Glutamatergic neuron (in vitro differentiated cells): ENCODE measurements at places on chromosomes 2 and 18. TPM values are rescaled to one million over a fixed set of nuclear protein-coding genes. Genes with fewer than 3 reads are reported as not detected.

GRCh38 chr2:229273006-229273722 is 2.1 kb upstream of the PID1 start:
- no peak for DNase-seq
- no peak overlapping the region for H3K4me3 ChIP-seq
- no peak overlapping the region for H3K27ac ChIP-seq

The SP110 gene
- 1.3 TPM for total RNA-seq

DNA sequence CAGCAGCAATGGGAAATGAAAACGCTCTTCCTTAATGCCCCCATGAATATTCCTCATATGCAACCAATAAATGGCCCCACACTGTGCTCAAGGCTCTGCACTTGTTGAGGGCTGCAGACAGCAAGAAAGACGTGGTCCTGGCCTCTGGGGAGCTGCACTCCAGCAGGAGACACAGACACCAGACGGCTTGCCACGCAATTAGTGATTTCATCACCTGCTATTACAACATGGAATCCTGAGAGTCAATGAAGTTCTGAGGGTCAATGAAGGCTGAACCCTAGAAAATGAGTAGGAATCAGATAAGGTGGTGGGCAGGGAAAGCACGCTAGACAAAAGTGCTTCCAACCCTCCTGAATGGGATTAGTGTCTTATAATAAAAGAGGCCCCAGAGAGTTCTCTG is 18.9 kb downstream of the CREG2 start:
- peaks cover 5% of the 10 kb centered on the region for H3K27me3 ChIP-seq
- H3K27ac ChIP-seq = peak overlapping the region; percentile 3
- no peak for DNase-seq
- H3K4me1 ChIP-seq = no peaks in the 10 kb centered on the region
- H3K4me3 ChIP-seq = no peak overlapping the region

The SMYD5 gene
- 17.0 TPM for total RNA-seq

- no peaks in the 10 kb centered on the region for H3K36me3 ChIP-seq
- H3K27ac ChIP-seq = no peak overlapping the region
- H3K4me3 ChIP-seq = no peak overlapping the region
- no peaks in the 10 kb centered on the region for H3K27me3 ChIP-seq
These were observed 312.1 kb upstream of the ZEB2 start for GRCh38 chr2:144832048-144832447.

The REG3G gene
- total RNA-seq = not detected

The CXCR1 gene
- total RNA-seq = not detected

The KIAA2012 gene
- total RNA-seq = not detected

DNA sequence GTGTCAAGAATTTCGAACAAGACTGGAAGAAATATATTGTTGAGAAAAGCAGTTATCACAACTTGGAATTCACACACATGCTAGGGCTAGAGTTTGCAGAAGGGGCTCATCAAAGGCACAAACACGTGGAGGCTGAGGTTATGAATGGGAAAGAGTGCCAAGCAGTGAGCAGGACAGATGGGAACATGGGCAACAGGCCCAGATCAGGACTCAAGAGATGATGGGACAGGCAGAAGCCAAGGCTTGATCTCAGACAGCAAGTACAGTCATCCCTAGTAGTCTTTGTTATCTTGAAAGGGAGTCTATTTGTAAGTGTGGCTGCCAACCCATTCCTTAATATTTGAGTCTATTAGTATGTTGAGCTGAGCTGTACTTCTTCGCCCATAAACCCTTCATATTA is 22.2 kb upstream of the EPC2 start:
- peaks cover 3% of the 10 kb centered on the region for H3K4me1 ChIP-seq
- H3K36me3 ChIP-seq = no peaks in the 10 kb centered on the region
- no peak overlapping the region for H3K4me3 ChIP-seq
- no peak overlapping the region for H3K27ac ChIP-seq
- peaks cover 4% of the 10 kb centered on the region for H3K27me3 ChIP-seq

The DSC3 gene
- total RNA-seq = 0.47 TPM

GRCh38 chr2:32775954-32776353 is 148.1 kb downstream of the TTC27 start:
- H3K4me3 ChIP-seq = no peak overlapping the region
- no peak overlapping the region for H3K27ac ChIP-seq
- no peaks in the 10 kb centered on the region for H3K36me3 ChIP-seq
- no peaks in the 10 kb centered on the region for H3K27me3 ChIP-seq
- H3K4me1 ChIP-seq = peaks cover 1% of the 10 kb centered on the region

DNA sequence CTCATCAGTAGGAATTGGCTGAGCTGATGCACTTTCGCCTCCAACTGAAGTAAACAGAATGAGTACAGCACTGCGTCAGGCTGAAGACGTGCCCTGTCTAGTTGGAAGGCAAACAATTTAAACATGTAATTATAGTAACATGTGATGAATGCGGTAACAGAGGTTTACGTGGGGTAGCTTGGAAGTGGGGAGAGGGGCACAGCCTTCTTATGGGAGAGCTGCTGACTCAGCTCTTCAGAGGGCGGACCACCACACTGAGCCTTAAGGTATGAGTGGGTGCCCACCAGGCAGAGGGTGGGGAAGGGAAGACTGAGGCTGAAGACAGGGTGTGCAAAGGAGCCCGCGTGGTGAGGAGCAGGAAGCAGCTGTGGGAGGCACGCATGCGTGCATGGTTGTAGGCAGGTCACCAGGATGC is 6.2 kb upstream of the EHD3 start:
- no peak overlapping the region for H3K27ac ChIP-seq
- no peaks in the 10 kb centered on the region for H3K36me3 ChIP-seq
- no peak for DNase-seq

- peaks cover 9% of the 10 kb centered on the region for H3K36me3 ChIP-seq
- peak; percentile 52 for DNase-seq
- H3K27me3 ChIP-seq = peaks cover 2% of the 10 kb centered on the region
These were observed 335.6 kb downstream of the CYRIA start for GRCh38 chr2:16330012-16330411.

The CPS1 gene
- 31.1 TPM for total RNA-seq

DNA sequence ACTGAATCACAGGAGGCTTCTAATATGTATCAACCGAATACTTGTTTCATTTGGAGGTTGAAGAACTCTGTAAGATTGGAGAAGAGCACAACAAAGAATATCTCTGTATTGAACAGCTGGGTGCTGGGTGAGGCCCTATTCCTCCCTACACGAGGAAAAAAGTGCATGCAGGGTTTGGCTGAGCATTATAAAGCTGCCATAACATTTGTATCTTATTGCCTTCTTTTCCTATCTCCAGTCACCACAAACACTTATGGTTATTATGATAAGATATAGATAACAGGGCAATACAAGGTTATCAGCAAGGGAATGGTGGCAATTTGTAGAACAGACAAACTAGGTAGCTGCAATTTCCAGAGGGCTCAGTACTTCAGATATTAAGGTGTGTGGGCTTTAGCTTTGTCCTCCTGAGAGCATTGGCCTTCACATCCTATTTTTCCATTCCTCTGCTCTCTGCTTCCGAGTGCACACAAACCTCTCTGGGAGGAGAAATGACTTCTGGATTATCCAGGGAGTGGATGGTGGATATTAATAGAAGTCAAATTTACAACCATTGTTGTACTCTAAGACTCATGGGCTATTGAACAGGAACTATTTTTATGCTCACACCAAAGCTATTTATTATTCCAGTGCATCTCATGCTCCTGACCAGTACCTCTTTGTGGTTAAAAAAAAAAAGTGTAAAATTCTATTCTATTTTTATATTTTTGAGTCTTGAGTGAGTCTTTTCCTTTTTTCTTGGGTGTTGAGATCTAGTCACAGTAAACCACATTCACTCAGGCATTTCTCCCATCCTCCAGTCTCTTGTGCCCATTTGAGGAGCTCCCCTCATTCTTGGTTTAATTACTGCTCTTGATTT is 248.4 kb downstream of the ETAA1 start:
- H3K27ac ChIP-seq = no peak overlapping the region
- no peak overlapping the region for H3K4me3 ChIP-seq
- DNase-seq = no peak
- H3K27me3 ChIP-seq = no peaks in the 10 kb centered on the region

DNA sequence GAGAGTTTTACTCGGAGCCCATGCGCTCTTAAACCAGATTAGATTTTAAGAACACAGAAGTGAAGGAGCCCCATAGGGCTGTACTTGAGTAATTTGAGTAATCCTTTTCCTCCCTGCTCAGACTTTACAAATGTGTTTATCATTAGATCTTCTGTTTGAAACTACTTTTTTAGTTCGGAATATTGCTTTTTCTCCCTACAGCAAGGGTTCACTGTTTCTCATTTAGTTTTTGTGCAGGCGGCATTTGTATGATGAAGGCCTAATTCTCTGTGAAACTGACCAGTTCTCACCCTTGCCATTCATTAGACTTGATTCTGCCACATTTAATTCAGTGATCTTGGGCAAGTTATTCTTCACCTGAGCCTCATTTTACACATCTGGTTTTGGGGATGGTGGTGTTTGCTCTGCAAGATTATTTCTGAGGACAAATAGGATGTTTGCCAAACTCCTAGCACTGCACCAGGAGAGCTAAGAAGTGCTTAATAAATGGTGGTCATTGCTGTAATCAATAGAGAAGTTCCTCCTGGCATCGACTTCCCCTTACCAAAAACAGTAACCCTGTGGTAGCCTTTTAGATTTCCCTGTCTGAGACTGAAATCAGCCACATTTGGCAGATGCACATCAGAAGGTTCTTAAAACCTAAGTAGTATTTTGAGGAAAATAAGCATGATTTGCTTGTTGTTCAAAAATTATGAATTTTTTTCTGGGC is 2.2 kb downstream of the B3GNT2 start:
- peaks cover 2% of the 10 kb centered on the region for H3K4me1 ChIP-seq
- no peaks in the 10 kb centered on the region for H3K36me3 ChIP-seq
- H3K27ac ChIP-seq = peak overlapping the region; percentile 54
- no peaks in the 10 kb centered on the region for H3K27me3 ChIP-seq
- peak overlapping the region; percentile 86 for H3K4me3 ChIP-seq

- DNase-seq = no peak
- H3K27ac ChIP-seq = no peak overlapping the region
- no peaks in the 10 kb centered on the region for H3K4me1 ChIP-seq
- no peaks in the 10 kb centered on the region for H3K36me3 ChIP-seq
- no peaks in the 10 kb centered on the region for H3K27me3 ChIP-seq
- H3K4me3 ChIP-seq = no peak overlapping the region
These were observed 71.3 kb downstream of the KANSL1L start for GRCh38 chr2:210099940-210100339.

- no peaks in the 10 kb centered on the region for H3K36me3 ChIP-seq
- DNase-seq = no peak
- no peak overlapping the region for H3K4me3 ChIP-seq
- H3K4me1 ChIP-seq = peaks cover 2% of the 10 kb centered on the region
These were observed 365.0 kb upstream of the TFPI start for GRCh38 chr2:187918996-187919821.

DNA sequence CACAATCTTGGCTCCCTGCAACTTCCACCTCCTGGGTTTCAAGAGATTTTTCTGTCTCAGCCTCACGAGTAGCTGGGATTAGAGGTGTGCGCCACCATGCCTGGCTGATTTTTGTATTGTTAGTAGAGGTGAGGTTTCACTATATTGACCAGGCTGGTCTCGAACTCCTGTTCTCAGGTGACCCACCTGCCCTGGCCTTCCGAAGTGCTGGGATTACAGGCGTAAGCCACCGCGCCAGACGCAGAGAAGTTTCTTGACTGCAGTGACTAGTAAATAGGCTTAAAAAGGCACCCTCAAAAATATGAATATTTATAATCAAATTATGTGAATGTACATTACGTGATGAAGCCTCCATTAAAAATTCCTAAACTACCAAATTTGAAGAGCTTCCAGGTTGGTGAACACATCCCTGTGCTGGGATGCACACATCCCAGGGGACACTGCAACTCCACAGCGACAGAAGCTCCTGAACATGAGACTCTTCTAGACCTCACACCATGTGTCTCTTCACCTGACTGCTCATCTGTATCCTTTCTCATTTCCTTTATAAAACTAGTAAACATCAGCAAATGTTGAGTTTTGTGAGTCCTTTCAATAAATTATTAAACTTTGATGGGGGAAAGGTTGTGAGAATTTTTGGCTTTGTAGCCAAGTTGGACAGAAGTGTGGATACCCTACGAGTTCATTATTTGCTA is 203.3 kb upstream of the SPOPL start:
- H3K36me3 ChIP-seq = no peaks in the 10 kb centered on the region
- DNase-seq = no peak
- H3K27me3 ChIP-seq = no peaks in the 10 kb centered on the region
- no peaks in the 10 kb centered on the region for H3K4me1 ChIP-seq
- no peak overlapping the region for H3K27ac ChIP-seq

DNA sequence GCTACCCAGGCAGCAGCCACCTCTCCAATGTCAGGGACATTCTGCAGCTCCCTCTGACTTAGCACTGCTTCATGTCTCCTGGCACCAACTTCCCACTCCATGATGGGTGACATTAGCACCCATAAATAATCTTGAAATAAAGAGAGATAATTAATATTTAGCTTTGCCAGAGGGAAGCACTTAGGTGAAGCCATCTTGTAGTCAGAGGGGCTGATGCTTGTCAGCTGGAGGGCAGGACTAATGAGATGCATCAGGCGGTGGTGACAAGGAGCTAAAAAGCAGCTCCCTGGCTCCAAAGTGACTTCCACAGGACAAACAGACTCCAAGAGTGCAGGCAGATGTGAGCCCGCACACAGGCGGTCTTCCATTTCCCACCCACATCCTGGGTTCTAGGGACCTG is 153.0 kb upstream of the ID2 start:
- peaks cover 15% of the 10 kb centered on the region for H3K27me3 ChIP-seq
- peaks cover 7% of the 10 kb centered on the region for H3K36me3 ChIP-seq
- H3K4me1 ChIP-seq = peaks cover 4% of the 10 kb centered on the region

GRCh38 chr2:148957023-148957422 is 81.5 kb upstream of the LYPD6B start:
- peaks cover 22% of the 10 kb centered on the region for H3K36me3 ChIP-seq
- H3K4me1 ChIP-seq = peaks cover 23% of the 10 kb centered on the region
- H3K27me3 ChIP-seq = peaks cover 15% of the 10 kb centered on the region

The FBXO11 gene
- 135 TPM for total RNA-seq

GRCh38 chr2:60275958-60276357 is 277.5 kb downstream of the BCL11A start:
- no peak for DNase-seq
- H3K36me3 ChIP-seq = peaks cover 7% of the 10 kb centered on the region
- H3K27me3 ChIP-seq = no peaks in the 10 kb centered on the region
- no peak overlapping the region for H3K27ac ChIP-seq
- no peaks in the 10 kb centered on the region for H3K4me1 ChIP-seq

- peaks cover 2% of the 10 kb centered on the region for H3K27me3 ChIP-seq
- no peaks in the 10 kb centered on the region for H3K36me3 ChIP-seq
- DNase-seq = no peak
- no peak overlapping the region for H3K27ac ChIP-seq
These were observed 616.7 kb downstream of the GALR1 start for GRCh38 chr18:77866351-77866750.

The NOSTRIN gene
- not detected for total RNA-seq

DNA sequence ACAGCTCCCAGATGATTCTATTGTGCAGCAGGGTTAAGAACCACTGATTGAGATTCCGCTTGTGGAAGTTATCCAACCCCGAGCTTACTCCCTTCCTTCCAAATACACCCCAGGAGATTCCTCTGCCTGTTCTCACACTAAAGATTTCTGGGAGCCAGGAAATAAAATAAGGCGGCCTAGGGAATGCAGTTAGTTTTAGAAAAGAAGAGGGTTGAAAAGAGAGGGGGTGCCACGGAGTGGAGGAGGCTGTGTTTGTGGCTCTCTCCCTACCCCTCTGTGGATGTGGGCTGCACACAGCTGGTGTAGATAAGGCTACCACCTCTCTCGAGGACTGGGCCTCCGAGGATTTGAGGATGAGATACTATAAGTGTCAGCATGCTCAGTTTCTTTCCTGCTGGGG is 25.1 kb upstream of the SP3 start:
- peak overlapping the region; percentile 17 for H3K4me3 ChIP-seq
- DNase-seq = no peak
- H3K4me1 ChIP-seq = peaks cover 30% of the 10 kb centered on the region

- no peaks in the 10 kb centered on the region for H3K4me1 ChIP-seq
- no peak for DNase-seq
- no peaks in the 10 kb centered on the region for H3K36me3 ChIP-seq
These were observed 554.3 kb downstream of the ZEB2 start for GRCh38 chr2:143965493-143966164.

The TGFA gene
- total RNA-seq = 4.7 TPM
